ENCODE measurements at places on chromosomes 11 and 22.

DNA sequence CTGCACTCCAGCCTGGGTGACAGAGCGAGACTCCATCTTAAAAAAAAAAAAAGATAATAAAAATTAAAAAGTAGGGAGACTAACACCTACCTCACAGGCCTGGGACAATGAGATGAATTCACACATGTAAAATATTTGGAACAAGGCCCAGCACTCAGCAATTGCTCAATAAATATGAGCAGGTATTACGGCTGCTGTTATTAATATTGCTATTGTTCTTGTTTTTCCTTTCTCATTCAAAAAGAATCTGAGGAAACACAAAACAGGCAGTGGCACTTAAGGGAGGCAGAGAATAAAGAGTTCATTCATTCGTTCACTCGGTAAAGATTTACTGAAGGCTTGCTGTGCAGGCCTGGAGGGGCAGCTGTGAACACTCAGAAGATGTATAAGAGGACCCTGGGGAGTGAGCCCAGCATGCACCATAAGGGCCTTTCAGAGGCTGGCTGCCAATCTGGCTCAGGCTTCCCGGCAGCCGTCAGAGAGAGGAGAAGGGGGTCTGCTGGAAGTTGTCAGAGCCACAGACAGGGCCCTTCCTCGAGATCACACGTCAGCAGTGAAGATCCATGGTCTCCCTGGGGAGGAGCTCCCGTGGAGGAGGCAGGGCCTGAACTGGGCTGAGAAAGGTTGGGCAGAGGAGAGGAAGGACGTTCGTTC, 51.6 kb upstream of the TCF20 start:
- no peak for DNase-seq

GRCh38 chr22:40116496-40117200, 61.1 kb upstream of the TNRC6B start:
- no peak for DNase-seq

- DNase-seq: peak; percentile 10
These were observed 72.7 kb downstream of the KCNQ1 start for GRCh38 chr11:2517386-2518064.

- DNase-seq: no peak
These were observed 52.0 kb upstream of the SPATA19 start for GRCh38 chr11:133897331-133897650.

- DNase-seq: no peak
These were observed 823 bp upstream of the MUC15 start for GRCh38 chr11:26572770-26573402.

- no peak for DNase-seq
These were observed 46.8 kb downstream of the SLN start for GRCh38 chr11:107665018-107665417.

- no peak for DNase-seq
These were observed 5.8 kb downstream of the JOSD1 start for GRCh38 chr22:38694940-38695339.

- DNase-seq: no peak
These were observed 41.8 kb downstream of the PDGFD start for GRCh38 chr11:104122011-104122635.

- DNase-seq: no peak
These were observed 78.6 kb upstream of the RTL6 start for GRCh38 chr22:44576311-44577260.

- DNase-seq: no peak
These were observed 79.9 kb downstream of the GRAMD1B start for GRCh38 chr11:123509737-123510578.

DNA sequence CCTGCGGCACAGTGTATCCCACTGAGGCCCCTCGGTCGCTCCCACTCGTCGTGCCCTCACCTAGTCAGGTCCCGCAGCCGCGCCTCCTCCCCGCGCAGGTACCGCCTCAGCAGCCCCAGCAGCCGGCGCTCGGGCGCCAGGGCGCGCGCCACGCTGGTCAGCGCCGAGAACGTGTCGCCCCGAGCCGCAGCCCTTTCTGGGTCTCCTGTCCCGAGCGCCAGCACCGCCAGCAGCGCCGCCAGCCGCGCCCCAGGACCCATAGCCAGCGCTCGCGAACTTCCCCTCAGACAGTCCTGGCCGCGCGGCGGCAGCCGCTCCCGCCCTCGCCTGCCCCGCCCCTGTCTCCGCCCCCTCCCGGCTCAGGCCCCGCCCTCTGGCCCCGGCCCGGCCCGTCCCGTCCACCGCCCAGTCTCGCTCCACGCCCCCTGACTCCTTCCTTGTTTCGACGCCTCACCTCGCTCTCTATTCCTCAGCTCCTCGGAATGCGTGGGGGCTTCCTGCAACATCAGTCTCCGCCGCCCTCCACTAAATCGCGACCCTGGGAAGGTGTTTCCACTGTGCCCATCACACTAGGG, at the start of gene P4HA3:
TSS of gene P4HA3 (minus strand) at position 289 of the 575 bp plus-strand sequence. CDS start at position 260, 29 bp downstream.
- peak; percentile 73 for DNase-seq

- DNase-seq: no peak
These were observed 62.0 kb downstream of the CCDC34 start for GRCh38 chr11:27300974-27301373.

DNA sequence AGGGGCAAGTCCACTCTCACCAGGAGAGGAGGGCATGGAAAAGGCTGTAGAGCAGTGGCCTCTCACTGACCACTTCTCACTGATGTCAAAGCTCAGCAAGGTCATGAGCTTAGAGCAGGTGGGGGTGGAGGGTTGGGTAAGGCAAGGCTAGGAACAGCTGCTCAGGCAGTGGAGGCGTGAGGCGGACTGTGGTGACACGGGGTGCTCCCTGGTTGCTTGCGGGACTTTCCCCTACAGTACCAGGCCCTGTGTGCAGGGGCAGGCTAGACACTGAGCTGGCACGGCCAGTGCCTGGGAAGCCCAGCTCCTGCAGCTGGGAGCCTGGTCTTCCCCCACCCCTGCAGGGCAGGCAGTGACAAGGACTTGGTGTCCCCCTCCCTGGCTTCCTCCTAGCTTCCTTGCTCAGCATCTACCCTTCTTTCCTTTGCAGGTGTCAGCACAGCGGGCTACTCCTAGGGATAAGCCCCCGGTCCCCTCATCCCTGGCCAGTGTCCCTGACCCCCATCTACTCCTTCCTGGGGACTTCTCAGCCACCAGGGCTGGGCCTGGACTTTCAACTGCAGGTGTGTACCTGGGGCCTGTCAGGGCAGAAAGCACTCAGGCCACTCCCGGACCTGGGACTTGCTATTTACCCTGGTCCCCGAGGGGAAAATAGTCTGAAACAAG, 45.6 kb downstream of the PISD start:
- no peak for DNase-seq

- DNase-seq: no peak
These were observed 96.1 kb downstream of the LRRC32 start for GRCh38 chr11:76574406-76574805.

DNA sequence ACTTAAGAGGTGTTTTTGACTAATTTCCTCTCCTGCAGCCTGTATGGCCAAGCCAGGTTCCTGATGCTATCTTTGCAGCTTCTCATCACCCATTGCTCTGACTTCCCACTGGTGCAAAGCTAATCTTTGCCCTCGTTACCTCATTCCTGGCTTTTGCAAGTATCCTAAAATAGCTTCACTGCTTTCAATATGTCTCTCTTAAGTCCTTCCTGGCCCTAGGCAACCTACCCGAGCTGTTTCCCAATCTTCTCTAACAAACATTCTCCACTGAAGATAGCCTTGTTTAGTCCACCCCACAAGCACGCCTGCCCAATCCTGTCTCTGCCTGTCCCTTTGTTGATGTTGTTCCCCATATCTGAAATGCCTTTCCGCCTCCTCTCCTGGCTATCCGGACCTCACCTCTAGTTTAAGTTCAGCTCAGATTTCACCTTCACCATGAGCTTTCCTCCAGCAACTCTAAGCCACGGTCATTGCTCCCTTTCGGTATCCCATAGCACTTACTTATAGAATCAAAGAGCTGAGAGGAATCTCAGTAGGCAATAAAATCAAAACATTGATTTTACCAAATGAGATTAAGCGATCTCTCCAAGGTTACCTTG, 30.1 kb upstream of the CECR2 start:
- peak; percentile 59 for DNase-seq

DNA sequence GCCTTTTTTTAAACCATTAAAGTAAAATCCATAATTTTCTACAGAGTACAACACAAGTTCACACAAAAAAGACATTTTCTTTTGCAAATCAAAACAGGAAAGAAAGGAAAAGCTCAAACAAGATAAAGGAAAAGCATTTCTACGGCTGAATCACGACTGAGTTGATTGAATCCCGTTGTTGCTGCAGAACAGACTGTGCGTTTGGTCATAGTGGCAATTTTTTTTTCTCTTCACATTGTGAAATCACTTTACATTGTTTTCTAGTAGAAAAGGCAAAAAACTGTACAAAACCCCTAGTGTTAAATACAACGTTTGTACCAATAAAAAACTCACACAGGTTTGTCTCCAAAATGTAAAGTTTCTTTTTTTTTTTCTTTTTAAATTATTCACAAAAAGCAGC, 17.3 kb upstream of the RAPSN start:
- DNase-seq: no peak

DNA sequence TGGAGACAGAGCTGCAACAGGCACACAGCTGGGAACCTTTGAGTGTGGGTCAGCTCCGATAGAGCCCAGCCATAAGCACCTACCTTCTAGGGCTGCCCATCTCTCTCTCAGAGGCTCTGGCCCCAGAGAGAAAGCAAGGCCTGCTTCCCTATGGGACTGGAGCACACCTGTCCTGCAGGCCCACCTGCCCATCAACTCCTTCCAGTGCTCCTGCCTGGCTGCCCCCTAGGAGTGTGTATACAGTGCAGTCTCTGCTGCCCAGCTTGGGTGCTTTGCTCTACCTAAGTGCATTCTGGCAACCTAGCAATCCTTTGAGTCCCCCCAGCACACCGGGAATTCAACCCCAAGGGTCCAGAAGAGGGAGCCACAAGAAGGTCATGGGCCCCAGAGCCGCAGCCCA, 21.0 kb downstream of the OR8G5 start:
- DNase-seq: no peak

- DNase-seq: no peak
These were observed 38.7 kb downstream of the BARX2 start for GRCh38 chr11:129414144-129414872.

DNA sequence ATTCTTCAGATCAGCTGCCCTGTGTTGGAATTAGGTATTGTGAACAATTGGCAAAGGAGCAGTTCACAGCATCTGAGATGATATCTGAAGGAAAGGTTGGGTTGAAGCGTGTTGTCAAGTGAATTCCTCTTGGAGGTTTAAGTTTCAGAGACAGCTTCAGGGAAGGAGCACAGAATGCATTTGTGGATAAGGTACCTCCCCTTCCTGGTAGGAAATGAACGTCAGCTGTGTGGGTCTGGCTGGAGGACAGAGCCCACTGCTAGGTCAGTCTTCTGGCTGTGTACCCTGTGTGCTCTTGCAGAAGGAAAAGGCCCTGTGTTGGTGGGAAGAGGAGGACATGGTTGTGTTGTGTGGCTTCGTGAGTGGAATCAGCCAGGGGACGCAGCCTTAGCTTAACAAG, 88.1 kb upstream of the GAL start:
- DNase-seq: no peak

- peak; percentile 95 for DNase-seq
These were observed 115.8 kb upstream of the PITPNB start for GRCh38 chr22:28034760-28035401.

- no peak for DNase-seq
These were observed 58.0 kb downstream of the MICAL3 start for GRCh38 chr22:17966403-17966717.

DNA sequence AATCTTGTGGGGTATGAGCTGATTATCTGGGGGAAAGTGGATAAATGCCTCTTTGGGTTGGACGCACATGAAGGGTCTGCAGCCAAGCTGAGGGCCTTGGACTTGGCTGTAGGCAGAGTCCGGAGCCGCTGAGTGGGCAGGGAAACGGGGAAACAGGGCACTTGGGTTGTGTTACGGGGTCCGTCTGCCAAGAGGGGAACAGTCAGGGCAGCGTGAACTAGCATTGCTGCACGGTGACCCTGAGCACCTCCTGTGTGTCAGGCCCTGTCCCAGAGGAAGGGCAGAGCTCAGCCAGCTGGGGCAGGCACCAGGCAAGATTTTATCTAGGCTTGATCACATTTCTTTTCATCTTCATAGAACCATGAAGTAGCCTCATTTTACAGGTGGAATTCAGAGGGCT, 11.9 kb downstream of the FAM83F start:
- DNase-seq: no peak

DNA sequence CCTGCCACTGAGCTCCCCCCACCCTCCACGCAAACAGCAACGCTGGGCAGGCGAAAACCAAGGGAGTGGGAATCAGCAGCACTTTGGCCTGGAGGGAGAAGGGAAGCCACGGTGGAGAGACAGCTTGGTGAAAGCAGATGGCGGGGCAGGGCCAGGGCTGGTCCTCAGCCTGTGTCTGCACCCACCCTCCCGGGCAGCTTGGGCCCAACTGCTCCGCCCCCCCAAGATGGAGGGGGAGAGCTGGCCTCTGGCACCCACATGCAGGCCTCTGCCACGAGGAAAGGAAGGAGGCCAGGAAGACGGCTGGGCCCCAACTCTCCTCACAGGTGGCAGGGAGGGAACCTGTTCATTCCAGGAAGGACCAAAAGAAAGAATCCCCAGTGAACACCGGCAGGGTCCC, 17.8 kb downstream of the MAFF start:
- DNase-seq: no peak

DNA sequence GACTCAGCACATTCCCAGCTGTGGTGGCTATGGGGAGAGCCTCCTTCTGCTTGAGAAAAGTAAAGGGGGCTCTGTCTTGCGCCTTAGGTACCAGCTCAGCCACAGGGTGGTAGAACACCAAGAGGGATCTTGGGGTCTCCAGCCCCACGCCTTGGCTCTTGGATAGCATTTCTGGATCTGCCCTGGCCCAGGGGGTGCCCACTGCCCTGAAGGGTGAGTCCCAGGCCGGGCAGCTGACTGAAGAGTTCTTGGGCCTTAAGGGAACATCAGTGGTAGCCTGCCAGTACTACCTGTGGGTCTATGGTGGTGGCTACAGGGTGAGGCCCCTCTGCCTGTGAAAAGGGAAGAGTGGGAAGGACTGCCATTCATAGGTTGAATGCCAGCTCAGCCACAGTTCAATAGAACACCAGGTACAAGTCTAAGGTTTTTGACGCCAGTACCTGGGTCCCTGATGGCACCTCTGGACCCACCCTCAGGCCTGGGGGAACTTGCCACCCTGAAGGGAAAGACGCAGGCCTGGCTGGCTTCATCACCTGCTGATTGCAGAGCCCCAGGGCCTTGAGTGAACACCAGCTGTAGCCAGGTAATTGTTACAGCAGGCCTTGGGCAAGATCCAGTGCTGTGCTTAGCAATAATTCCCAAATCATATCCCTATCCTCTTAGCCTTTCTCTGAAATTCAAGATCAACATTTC, 3.9 kb downstream of the CWF19L2 start:
- no peak for DNase-seq

- no peak for DNase-seq
These were observed 68.3 kb upstream of the SLN start for GRCh38 chr11:107780136-107780535.

DNA sequence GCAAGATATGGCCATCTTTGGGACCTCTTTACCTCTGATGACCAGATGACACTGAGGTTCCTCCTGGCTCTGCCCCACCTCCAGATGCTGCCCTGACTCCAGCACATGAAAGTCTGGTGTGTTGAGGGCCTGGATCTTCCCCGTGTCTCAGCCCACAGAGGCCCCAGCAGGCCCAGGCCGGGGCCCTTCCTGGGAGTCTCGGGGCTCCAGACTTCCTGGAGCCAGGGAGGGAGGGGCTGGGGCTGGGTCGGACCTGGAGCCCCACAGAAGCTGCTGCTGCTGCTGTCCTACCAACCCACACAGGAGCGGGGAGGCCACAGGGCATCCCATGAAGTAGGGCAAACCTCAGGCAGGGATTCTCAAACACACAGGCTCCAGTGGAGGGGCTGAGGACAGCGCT, 32.2 kb upstream of the WNT11 start:
- no peak for DNase-seq
